ENCODE measurements at places on chromosomes 12 and 14.
A peak's percentile ranks its signal among the peaks of the same experiment; 100 is the strongest.

DNA sequence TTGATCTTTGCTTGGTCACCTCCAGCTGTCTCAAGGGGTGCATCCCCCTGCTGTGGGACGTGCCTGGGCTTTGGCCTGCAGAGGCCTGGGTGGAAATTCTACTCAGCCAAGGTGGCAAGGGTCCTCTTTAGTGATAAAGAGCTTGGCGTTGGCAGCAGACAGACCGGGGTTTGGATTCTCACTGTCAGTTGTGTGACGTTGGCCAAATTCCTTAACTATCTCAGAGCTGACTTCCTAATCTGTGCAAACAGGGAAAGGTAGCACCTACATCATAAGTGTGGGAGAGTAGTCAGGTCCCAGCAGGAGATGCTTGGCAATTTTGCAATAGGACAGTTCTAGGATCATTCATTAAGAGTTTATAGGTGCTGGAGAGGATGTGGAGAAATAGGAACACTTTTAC lies 154.3 kb upstream of the GSC start:
- DNase-seq: no peak

GRCh38 chr12:64713376-64713775 lies 45.8 kb downstream of the GNS start:
- no peak for DNase-seq

DNA sequence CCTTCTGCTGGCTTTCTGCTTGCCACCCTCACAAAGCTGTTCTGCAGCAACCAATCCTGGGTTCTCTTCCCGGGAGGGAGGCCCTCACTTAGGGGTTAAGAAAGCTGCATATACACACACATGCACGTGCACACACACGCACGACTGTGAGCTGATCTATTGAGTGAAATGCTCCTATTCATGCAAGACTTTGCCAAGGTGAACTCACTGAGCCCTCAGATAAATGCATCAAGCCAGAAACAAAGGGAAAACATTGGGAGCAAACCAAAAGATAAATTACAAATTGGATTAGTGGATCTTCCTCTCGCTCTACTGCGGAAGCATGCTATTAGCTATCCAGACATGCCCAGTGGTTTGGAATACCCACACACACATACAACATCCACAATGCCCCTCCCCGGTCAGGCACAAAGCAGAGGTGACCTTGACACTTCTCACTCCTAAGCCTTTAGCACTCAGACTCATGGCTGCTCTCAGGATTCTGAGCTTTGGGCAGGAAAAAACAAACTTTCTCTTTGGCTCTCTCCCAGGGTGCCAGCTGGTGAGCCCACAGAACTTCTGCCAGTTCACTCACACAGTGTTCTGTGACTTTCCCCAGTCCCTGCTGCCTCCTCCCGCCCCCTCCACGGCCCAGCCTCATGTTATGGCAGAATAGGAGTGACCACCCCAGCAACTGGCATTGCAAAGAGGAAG lies 320.0 kb downstream of the DPF3 start:
- no peak for DNase-seq

- peak; percentile 50 for DNase-seq
Measured at GRCh38 chr12:121590476-121591143, 9.8 kb upstream of the KDM2B start.

GRCh38 chr12:40261937-40262336 lies 37.1 kb downstream of the LRRK2 start:
- no peak for DNase-seq

GRCh38 chr14:51822499-51822898 lies 37.9 kb upstream of the GNG2 start:
- no peak for DNase-seq

DNA sequence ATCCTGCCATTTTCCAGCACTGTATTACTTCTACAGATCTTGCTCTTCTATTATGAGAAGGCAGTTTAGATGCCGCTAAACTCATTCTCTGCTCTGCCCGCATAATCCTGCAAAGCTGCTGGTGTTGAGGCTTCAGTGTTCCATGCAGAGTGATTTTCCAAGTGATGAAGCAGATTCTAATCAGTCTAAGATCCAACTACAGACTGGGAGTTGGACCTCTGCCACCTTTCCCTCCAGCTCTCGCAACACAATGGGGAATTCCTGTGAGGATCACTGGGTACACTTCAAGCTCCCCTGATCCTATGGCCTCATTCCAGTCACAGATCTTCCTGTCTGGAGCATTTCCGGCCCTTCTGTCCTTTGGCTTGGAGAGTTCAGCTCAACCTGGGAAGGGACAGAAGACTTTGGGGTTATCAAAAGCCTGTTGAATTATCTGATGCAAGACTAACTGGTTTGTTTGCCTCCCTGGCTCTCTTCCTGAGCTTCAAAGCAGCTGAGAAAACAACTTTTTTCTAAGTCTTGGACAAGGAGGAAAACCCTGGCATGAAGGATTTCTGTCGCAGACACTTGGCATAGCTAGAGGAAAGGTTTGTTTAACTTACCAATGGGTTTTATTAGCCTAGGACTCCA lies 333.9 kb downstream of the ZFP36L1 start:
- DNase-seq: no peak

GRCh38 chr12:48078901-48079300 lies 27.0 kb downstream of the SENP1 start:
- DNase-seq: no peak

GRCh38 chr14:54564071-54564867 lies 2.7 kb upstream of the SAMD4A start:
- DNase-seq: no peak

- DNase-seq: no peak
Measured at GRCh38 chr12:25501549-25501948, 51.5 kb downstream of the LMNTD1 start.

DNA sequence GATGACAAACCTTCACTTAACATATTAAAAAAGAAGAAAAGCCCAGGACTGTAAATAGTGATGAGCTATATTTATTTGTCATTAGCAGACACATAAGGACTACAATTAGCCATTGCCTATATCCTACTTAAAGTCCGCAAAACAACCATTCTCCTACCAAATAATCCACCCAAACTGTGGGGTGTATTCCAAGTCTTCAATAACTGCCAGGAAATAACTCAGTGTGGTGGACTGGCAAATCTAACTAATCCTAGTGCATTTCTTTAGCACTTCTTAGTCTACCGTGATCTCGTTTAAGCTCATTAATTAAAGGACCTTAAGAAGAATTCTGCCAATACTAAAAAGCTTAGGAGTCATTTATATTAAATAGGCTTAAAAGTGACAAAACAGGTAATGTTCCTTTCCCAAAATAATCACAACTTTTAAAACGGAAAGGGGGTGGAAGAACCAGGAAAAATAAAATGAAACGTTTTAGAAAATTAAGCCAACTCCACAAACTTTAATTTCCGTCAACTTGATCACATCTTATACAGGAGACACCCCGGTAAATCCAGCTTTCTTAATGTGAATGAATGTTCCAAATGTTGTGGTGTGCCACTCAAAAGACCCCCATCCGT lies 1.8 kb downstream of the NOVA1 start:
- DNase-seq: no peak

DNA sequence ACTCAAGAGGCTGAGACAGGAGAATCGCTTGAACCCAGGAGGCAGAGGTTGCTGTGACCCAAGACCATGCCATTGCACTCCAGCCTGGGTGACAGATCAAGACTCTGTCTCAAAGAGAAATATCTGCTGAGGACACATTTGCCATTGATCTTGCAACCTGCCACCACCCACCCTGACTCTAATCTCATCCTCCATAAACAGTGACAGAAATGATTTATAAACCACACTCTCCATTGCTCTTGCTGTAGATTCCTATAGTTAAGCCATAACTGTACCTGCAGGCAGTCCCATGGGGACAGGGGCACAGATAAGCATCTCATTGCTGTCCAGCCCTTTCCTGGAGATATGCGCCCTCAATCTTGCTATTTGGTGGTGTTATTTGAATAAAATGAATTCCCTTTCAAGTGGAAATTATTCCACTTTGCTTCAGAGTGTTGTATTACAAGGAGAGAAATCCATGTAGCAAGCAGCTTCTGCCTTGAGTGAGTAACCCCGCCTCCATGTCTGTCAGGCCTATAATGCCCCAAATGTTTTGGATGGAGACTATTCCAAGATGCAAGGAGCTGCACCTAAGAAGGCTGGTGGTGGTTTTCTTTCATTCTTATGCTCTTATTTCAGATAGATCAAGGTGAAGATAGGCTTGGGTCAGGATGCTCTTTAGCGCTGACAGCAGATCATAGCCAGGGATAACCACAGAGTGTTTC lies 3.0 kb upstream of the ZDHHC22 start:
- DNase-seq: no peak

- DNase-seq: no peak
Measured at GRCh38 chr14:54381821-54382220, 15.0 kb upstream of the CDKN3 start.

GRCh38 chr12:120327593-120327992 lies at the start of gene PLA2G1B:
Gene PLA2G1B (minus strand): TSS chr12:120327779. CDS start chr12:120327753, 26 bp downstream.
- DNase-seq: no peak

- no peak for DNase-seq
Measured at GRCh38 chr14:39974036-39974435, 541.8 kb upstream of the FBXO33 start.

DNA sequence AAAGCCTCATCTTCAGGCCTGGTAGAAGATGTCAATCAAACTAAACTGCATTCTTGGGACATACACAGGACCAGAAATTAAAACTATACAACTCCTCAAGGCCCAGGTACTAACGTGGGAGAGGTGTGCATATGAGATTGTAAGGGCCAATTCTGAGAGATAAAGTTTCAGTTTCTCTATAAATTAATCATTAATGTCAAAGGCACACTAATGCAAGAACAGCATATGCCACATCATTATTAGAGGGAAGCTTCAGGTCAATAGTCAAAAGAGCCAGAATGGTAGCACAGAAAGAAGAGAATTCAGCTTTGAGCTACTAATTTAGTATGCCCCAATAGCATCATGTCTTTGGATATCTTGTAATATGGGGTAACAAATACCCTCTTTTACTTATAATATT lies 744.9 kb upstream of the MGAT4C start:
- no peak for DNase-seq

- no peak for DNase-seq
Measured at GRCh38 chr12:130202201-130202600, 39.9 kb downstream of the FZD10 start.
